Upper lobe of right lung (tissue), 1 donor: ENCODE measurements at places on chromosomes 5 and 9. TPM values are rescaled to one million over a fixed set of nuclear protein-coding genes. Genes with fewer than 3 reads are reported as not detected.

DNA sequence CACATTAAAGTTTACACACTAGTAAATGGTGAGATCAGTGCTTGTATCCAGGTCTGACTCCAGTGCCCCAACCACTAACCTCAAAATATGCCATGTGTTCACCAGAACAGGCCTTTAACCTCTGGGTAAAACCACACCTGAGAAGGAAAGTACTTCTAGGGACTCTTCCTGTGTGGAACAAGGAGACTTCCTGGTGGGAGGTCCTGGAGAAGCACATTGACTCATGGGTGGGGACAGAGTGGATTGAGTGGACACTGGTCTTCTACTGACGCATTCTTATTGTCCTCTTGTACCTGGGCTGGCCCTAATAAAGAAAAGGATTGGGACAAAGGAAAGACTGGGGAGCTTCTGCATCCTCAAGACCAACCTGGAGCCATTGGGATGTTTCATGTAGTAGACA lies 43.4 kb downstream of the ANGPTL2 start:
- no peak for DNase-seq

DNA sequence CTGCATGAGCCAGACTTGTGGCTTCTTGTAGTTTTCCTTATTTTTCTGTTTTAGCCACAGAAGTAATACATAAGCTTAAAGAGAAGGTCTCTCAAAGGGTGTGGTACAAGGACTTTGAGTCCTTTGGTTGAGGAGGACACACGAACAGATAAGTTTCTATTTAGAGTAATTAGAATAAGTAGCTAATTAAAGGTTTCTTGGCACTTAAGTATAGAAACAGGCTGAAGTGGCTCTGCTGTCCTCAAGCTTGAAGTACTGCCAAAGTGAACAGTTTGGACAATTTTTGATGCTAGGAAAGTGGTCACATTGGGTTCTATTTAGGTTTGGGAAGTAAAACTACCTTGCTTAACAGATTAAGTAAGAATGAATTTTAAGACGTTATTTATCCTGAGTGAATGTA lies 278.3 kb upstream of the MPDZ start:
- no peak for DNase-seq

The IL3 gene
- total RNA-seq, result not detected

DNA sequence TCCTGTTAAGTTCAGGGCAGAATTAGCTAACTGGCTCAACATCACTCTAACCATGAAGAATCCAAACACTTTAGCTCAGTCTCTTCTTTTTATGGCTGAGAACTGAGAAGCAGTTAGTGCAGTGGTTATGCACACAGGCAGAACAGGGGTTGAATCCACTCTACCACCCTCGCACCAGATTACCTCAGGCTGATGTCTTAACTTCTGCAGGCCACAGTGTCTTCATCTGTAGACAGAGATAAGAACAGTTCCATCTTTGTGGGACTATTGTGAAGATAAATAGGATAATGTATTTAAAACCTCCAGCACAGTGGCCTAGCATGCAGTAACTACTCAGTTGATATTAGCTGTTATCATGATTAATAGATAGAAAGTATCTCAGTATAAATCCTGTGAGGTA lies 54.8 kb downstream of the FAM114A2 start:
- no peak for DNase-seq

DNA sequence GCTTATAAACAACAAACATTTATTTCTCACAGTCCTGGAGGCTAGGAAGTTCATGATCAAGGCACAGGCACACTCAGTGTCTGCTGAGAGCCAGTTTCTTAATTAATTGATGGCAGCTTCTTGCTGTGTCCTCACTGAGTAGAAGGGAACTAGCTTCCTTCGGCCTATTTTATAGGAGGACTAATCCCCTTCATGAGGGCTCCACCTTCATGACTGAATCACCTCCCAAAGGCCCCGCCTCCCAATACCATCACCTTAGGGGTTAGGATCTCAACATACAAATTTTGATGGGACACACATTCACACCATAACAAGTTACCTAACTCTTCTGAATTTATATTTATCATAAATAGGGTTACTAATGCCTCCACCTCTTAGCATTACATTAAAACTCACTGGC lies 129.8 kb downstream of the GNAQ start:
- no peak for DNase-seq

The PHF24 gene
- total RNA-seq, result 0.23 TPM

The SLC34A3 gene
- 0.23 TPM for total RNA-seq

DNA sequence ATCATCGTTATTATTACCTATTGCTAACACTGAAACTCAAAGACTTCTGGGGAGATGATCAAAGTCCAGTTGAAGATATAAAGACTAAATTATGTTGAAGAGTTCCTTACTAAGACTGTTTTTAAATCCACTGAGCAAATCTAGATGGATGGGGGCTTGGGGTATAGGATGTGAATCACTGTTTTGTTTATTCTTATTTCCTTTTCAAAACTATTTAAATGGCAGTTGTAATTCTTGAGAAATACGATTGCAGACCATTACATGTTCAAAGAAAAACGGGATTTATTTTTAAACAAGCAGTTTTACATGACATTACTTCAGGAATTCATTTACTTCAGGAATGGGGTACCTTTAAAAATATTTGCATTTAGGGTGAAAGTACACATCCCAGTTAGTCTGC lies 4.3 kb downstream of the RASGRF2 start:
- DNase-seq, result no peak

GRCh38 chr5:104778-105296 lies 12.9 kb downstream of the PLEKHG4B start:
- no peak for DNase-seq

DNA sequence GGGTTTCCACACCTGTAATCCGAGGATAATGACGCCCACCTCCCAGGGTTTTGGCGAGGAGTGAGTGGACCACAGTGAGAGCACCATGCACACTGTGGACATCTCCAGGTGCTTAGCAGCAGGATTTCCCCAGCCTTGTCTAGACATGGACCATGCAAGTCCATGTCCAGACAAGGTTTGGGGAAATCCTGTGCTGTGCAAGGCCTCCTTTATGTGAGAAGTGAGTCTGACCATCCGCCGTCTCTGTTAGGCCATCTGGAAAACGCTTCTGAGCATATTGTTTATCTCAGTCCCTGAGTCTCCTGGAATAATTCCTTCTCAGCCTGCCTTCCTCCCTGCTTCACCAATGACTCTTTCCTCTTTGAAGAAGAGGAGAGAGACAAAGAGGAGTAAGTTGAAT lies 26.2 kb upstream of the TNFAIP8 start:
- DNase-seq, result no peak

DNA sequence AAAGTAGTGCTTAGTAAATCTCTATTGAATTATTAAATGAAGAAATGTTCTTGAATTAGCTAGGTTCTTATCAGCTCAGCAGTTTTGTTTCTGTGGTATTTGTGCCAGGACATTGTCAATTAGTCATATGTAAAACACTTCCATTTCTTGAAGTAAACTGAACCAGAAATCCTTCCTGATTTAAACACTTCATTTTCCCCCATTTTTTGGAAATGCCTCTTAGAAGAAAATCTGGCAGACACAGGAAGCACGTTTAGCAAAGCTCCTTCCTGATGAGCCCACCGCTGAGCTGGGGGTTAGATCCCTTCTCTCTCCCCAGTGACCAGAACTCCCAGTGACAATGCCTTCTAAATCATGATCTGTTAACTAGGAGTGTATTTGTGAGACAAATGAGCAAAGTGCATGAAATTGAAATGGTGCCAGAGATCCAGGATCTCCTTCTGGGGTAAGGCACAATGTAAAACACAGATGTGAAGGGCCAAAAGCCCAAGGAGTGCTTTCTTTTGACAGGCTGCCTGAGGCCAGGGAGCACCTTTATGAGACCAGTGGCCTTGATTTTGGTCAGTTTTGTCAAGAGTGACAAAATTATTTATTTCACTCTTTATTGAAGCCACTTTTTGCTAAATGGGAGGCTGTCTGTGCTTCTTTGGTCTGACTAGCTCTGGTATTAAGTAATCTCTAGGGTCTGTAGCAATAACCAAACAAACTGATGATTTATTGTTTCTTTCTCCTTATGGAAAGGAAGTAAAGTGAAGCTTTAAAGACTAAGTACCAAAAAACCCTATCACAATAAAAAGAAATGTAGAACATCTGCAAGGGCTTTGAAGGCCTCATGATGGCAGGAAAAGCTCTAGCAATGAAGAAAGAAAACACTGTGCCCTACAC lies 25.5 kb upstream of the RUSC2 start:
- no peak for DNase-seq

DNA sequence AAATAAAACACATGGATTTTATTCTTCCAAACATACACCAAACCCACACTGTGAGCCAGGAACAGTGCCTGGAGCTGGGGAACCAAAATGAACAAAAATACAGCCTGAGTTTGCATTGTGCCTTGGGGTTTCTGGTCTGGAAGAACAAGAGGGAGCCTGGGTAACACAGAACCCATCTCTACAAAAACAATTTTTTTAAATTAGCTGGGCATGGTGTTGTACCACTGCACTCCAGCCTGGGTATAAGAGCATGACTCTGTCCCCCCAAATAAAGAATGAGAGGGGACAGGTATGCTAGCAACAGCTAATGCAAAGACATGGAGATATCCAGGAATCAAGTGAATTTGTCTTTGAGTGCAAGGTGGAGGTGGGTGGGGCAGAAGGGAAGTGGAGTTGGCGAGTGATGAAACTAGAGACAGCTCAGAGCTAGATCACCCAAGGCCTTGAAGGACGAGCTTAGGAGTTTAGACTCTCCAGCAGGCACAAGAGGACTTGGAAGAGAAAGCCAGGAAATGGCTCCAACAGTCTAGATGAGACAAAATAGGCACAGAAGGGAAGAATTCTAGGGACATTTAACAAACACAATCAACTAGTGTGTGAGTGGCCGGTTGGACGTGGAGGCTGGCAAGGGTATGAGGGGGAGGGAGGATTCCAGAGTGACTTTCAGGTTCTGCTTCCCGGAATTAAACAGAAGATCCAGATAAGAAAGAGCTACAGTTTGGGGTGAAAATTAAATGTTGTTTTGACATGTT lies 47.4 kb downstream of the FNBP1 start:
- DNase-seq, result no peak

DNA sequence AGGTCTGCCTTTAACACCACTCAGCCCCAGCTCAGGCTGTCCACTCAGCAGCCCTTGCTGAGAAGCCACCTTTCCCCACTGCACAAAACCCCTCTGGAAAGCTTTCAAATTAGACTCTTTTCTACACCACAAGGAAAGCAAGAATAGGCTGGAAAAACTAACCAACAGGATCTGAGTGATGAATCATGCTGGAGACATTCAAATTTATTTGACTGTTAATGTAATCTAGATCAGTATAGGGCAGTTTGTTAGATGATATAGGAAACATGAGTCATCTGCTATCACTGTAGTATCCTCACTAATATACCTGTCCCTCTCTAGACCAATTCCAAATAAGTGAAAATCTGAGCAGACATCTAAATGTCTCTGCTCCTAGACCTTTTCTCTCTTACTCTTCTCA lies 127.8 kb upstream of the PAM start:
- DNase-seq, result no peak

- no peak for DNase-seq
Observed at GRCh38 chr5:1033606-1034420, 25.2 kb downstream of the NKD2 start.

The RNF183 gene
- total RNA-seq, result not detected

DNA sequence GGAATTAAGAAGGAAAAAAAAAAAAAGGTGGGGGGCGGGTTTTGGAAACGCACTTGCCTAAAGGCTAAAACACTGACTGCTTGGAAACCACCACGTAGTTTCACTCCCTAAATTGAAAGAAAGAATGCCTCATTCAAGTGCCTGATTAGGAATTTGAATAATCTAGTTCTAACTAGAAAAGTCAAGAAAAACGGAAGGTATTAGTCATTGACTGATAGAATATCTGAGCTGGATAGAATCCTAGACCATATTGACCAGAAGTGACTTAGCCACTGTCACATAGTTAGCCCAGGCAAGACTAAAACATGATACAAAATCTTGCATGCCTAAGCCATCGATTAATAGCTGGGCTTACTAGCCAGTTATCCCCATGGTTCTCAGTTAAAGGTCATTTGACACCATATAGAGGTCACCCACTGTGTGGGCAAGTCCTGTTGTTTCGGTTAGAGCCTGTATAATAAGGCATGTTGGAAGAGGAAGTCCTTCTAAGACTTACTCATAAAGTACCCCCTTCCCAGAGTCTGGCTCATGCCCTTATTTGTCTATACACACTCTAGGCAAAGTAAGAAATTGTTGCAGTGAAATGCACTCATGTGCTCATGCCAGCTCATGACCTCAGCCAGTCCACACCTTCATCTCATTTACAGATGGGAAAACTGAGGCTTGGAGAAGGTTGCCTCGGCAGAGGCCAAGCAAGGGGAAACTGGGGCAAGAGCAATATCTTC lies 40.2 kb downstream of the SH3RF2 start:
- DNase-seq, result no peak

GRCh38 chr5:7970816-7971215 lies 101.9 kb downstream of the MTRR start:
- no peak for DNase-seq

GRCh38 chr5:14144586-14145434 lies 1.7 kb downstream of the TRIO start:
- peak; percentile 87 for DNase-seq

GRCh38 chr5:137461391-137462264 lies 37.5 kb downstream of the SPOCK1 start:
- DNase-seq, result no peak

DNA sequence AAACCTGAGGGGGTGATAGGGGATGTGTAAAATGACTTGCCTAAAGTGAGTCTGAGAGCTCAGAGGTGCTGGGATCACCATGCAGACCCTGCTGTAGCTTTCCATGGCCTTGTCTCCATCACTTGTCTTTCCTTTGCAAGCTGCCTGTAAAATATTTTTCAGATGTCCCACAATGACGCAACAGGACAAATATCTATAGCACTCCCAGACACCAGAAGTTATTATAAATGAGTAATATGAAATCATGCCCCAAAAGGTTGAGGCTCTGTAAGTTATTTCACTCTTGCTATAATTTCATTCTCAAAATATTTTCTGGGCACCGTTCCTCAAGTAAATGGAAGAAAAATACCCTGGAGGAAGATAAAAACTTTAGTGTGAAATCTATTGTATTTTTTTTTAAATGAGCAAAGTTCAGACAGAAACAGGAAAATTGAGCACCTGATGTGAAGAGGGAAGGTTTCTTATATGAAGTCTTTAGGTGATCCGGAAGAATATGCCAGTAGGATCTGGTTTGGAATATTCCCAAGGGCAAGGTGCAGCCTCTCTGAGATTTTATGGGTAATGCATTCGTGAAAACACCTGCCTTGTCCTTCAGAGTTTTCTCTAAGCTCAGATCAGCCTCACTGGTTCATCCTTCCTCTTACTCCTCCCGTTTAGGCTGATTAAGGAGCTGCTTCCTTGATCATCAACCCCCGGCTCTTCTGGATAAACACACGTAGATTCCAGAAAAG lies 138.3 kb upstream of the DMAC1 start:
- no peak for DNase-seq

DNA sequence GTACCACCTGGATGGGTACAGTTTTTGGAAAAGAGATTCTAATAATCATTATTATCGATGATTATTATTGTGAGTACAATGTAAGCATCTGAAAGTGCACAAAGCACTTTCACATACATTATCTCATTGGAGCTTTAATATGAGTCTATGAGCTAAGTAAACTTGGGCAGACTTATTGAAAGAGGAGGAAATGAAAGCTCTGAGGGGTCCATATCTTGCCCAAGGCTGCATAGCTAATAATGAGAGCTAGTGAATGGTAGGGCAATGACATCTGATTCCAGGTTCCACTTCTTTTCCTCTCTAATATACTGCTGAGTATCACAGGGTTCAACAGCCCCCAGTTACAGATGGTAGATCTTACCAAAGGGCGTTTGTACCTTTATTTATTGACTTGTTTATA lies 26.1 kb downstream of the TIMD4 start:
- no peak for DNase-seq

The IL13 gene
- not detected for total RNA-seq
